ENCODE measurements at places on chromosomes 2 and 18. TPM values are rescaled to one million over a fixed set of nuclear protein-coding genes. Genes with fewer than 3 reads are reported as not detected.

The ABCB11 gene
- total RNA-seq = not detected

The CTLA4 gene
- total RNA-seq = not detected

The LYPD6 gene
- not detected for total RNA-seq

The BCL11A gene
- 2.5 TPM for total RNA-seq

Measured in epithelial cell of alveolus of lung (primary cell).